ENCODE measurements at places on chromosomes 4 and X.

- DNase-seq = no peak
Observed at GRCh38 chr4:52987392-52988056, 125.4 kb downstream of the RASL11B start.

DNA sequence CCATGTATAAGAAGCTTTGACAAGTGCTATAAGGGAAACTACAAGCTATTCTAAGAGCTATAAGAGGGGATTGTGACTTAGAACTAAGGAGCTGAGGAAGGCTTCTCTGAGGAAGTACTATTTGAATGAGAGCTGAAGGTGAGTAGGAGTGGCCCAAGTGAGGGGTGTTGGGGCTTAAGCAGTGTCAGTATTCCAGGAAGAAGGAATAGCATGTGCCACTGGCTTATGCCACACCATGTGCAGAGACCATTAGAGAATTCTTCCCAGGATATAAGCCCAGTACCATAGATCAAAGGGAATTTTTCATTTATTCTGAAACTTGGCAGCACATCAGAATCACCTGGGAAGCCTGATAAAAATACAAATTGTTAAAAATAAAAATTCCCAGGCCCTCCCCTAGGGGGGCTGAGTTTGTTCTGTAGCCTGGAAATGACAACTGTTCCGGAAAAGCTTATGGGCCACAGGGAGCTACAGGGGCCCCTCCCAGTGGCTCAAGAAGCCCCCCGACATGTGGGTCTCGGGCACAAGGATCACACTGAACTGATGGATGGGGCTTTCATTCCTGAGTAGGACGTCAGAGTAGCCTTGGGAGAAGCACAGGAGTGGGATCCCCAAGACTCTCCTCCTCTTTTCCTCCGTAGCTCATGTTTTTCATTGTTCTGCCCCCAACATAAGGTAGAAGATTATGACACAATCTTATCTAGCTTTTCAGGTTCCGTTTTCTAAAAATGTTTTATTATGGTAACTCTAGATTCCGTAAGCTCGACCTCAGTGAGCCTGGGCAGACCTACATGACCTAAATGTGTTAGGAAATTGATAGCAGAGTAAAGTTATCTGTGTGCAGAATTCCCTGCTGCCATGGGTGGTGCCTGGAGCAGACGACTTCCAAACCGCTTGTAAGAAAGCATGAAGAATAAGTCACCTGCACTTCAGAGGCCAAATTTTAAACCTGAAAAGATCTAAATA is 119.3 kb downstream of the AFF1 start:
- DNase-seq = no peak

DNA sequence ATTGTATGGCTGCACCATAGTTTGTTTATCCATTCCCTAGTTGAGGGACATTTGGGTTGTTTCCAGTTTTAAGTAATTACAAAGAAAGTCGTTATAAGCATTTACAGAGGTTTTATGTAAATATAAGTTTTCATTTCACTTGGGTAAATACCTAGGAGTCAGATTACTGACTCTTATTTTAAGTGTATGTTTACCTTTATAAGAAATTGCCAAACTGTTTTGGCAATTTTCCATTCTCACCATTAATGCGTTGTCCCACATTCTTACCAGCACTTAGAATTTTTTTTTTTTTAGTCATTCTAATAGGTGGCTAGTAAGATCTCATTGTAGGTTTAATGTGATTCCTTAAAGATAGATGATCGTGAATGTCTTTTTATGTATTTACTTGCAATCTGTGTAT is 121.5 kb upstream of the NR3C2 start:
- no peak for DNase-seq

GRCh38 chr4:55435141-55435841 is 39.5 kb downstream of the TMEM165 start:
- DNase-seq = no peak

DNA sequence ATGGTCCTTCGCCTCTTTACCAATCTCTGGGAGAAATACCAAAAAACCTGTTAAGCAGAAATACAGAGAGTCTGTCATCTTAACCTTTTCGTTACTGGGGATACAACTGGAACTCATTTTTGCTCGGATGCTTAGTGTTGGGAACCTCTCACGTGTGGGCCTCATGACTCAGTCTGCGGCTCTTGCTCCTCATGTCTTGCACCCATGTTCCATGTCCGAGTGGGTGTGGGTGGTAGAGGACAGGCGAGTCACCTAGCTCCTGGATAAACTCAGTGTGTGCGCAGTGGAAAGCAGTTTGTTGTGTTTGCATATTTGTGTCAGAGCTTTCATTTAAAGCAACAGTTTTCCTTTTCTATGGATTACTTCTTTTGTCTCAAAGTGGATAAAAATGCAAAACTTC is 70.6 kb downstream of the TNIP2 start:
- no peak for DNase-seq

DNA sequence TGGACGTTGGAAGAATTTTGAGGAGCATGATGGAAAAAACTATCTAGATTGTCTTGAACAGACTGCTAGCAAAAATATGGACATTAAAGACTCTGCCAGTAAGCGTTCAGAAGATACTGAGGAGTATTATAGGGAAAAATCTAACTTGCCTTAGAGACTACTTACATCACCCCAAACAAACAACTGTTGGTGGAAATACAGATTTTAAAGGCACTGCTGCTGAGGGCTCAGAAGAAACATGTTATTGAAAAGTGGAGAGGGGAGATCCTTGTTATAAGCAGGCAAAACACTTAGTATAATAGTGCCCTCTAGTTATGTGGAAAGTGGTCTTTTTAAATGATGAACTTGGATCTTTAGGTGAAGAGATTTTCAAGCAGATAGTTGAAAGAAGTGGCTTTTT is 29.2 kb downstream of the MAD2L1 start:
- no peak for DNase-seq

DNA sequence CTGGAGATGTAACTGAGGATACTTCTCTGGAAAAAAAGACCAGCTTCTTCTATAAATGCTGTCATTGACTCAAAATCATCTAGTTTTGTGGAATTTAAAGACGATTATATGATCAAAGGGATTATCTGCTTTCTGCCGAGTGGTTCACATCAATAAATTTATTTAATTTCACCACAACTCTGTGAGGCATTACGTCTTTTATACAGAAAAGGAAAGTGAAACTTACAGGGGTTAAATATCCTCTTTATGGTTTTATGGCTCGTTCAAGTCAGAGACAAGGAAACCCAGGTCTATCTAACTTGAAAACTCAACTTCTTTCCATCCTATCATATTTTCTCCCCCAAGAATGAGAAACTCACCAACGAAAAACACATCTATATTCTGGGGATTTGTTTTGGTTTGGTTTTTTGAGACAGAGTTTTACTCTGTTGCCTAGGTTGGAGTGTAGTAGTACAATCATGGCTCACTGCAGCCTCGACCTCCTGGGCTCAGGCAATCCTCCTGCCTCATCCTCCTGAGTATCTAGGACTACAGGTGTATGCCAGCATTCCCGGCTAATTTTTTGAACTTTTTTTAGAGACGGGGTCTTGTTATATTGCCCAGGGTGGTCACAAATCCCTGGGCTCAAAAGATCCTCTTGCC is 377.9 kb upstream of the EMCN start:
- DNase-seq = no peak

DNA sequence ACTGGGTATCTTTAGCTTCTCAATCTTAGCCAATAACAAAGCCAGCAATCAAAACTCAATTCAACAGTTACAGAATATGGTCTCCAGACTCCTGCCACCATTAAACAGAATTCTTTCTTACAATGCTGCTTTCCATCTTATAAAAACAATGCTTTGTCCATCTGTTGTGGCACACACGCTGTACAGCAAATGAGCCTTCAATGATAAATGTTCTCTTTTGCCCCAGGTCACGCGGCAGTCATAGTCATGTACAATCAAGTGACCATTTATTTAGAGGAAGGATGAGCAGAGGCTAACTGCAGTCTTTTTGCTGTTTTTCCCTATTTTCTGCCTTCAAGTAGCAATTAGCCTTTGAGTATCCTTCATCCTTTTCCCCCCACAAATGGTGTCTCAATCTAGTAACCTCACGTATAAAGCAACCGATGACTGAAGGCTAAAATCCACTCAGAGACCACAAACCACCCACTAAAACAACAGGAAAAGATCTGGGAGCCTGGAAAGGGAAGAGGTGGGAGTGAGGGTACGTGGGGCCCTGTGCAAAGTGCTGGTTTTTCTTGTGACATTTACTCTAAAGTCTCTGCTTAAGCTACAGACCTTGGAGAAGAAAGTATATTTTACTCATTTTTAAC is 24.4 kb downstream of the TRIM2 start:
- DNase-seq = no peak

- DNase-seq = no peak
Observed at GRCh38 chrX:11105080-11105479, 6.1 kb upstream of the HCCS start.

- no peak for DNase-seq
Observed at GRCh38 chr4:25477221-25477620, 100.2 kb downstream of the ANAPC4 start.

DNA sequence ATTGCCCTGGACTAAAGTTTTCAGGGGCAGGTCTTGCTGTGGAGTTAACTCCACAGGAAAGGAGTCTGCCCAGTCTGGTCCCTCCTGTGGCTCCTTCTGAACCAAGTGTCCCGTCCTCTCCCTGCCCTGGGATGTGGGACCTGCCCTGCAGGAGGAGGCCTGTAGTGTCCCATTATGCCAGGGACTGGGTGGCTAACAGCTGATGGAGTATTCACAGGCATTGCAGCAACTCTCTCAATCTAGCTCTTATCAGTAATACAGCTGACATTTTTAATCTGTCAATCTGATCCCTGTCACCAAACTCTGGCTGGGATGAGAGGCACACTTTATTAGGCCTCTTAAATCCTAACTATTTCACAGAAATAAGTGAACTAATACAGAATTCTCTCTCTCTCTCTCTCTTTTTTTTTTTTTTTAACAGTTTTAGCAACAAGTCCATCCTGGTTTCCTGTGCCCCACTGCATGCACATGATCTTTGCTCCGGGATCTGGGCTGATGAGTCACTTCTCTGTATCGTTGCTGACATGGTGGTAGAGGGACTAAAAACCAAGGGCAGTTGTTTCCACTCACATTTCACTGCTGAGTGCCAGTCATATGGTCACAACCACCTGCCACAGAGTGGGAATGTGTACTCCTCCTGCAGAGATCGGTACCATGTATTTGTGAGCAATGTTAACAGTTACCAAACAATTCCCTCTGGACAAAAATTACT is 39.1 kb downstream of the HAND2 start:
- DNase-seq = no peak

DNA sequence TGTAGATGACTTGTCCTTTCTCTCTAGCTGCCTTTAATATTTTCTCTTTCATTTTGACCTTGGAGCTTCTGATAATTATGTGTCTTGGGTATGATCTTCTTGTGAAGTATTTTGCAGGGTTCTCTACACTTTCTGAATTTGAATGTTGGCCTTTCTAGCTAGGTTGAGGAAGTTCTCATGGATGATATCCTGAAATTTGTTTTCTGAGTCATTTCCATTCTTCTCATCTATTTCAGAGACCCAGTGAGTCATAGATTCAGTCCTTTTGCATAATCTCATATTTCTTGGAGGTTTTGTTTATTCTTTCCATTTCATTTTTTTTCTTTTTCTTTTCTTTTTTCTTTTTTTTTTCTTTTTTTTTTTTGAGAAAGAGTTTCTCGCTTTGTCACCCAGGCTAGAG is 585.7 kb upstream of the PABPC4L start:
- DNase-seq = no peak

- DNase-seq = no peak
Observed at GRCh38 chr4:87913896-87914295, 61.6 kb upstream of the SPP1 start.

DNA sequence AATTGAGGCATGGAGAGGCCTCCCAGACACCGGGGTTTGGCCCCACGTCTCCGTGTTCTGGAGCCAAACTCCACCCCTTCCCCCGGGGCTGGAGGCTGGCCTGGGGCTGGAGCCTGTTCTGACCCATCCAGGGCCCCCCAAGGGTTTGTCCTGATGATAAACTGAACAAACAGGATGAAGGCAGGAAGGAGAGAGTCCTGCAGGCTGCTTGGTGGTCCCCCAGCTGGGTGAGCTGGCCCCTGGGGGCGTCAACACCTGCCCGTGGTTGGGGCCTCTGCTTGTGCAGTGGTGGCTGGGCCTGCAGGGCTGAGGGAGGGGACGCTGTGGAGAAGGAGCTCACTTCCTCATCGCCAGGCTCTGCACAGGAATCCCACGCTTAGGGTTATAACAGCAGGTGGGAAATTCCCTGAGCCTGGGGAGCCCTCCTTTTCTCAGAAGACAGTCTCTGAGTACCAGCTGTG is 2.3 kb downstream of the SH3TC1 start:
- DNase-seq = no peak

DNA sequence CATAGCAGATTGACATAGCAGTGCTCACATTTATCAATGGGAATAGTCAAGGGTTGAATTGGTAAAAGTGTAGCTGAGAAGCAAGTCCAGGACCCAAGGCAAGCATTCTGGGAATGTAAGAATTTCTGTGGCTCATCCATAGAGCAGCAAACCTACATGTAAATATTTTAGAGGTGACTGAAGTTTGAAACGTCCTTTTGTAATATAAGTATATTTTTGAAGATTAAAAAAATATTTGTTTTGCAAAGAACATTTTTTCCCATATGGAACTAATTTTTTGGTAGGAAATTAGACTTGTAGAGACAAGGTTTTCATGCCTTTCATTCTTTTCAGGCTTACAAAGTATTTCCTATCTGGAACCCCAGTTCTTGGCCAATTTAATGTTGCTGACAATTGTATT is 104.0 kb downstream of the TEX13A start:
- DNase-seq = no peak

GRCh38 chrX:84469226-84469625 is 33.0 kb downstream of the HDX start:
- no peak for DNase-seq

GRCh38 chr4:55303760-55304165 is 42.3 kb upstream of the SRD5A3 start:
- no peak for DNase-seq

DNA sequence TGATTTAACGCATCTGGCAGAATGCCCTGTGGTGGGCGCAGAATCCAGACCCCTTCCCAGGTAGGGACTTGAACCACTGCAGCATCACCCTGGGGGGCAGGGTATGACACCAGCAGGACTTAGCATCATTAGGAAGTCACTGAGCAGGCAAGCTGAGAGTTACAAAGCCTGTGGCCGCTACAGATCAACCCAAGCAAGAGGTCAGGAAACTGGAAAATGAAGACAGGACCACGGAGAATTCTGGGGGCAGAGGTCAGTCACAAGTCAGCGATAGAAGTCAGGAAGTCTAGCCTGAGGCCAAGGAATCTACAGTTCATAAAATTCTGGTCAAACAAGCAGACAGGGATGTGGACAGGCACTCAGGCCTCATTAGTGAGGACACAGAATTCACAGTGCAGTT is 108.4 kb downstream of the CHIC2 start:
- no peak for DNase-seq

Measured in AG09319 (cell line).